ENCODE measurements at places on chromosomes 12 and 14. TPM values are rescaled to one million over a fixed set of nuclear protein-coding genes. Genes with fewer than 3 reads are reported as not detected.

Gene DAO
- 0.17 TPM for total RNA-seq

Gene RNASE2
- total RNA-seq: not detected

Gene LRRC10
- not detected for total RNA-seq

DNA sequence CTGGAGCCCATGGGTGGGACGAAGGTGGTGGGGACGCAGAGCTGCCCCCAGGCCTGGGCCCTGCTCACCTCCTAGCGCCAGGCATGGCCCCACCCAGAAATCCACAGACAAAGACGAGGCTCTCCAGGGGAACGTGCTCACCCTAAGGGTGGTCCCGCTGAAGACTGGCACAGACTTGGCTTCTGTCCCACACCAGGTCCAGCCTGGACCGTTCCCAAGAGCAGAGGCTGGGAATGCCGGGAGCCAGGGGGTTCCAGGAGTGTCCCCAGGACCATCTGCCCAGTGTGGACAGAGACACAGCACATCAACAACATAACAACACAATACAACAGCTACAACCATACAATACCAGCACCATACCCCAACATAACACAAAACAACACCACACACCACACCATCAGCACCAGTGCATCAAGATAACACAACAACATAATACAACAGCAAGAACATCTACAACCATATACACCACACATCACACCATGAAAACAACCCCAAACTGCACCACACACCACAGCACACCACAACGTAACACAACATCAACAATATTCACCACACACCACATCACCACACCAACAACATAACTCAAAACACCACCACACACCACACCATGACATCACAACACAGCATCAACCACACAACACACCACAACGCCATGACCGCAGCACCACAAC lies 329.6 kb downstream of the ADGRD1 start:
- peaks cover 7% of the 10 kb centered on the region for H3K4me1 ChIP-seq
- H3K36me3 ChIP-seq: no peaks in the 10 kb centered on the region
- no peak overlapping the region for H3K27ac ChIP-seq

DNA sequence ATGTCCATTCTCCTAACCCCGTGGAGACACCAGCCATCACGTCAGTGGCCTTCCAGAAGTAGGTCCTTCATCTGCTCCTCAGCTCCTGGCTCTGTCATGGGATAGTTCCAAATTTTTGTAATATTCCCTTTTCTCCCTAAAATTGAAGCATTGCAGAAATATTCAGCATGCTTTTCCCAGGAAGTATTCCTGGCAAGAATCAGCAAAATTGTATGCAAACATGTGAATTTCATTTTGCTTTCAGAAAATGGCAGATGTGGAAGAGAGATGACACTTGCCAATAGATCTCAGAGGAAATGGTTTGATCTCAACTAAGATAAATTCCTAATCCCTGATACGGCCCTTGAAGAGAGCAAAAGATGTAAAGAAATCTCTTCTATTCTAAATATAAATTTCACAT lies 298.9 kb downstream of the ITPR2 start:
- H3K27ac ChIP-seq: no peak overlapping the region
- no peak for DNase-seq
- no peaks in the 10 kb centered on the region for H3K27me3 ChIP-seq
- H3K4me3 ChIP-seq: no peak overlapping the region

- H3K4me3 ChIP-seq: no peak overlapping the region
- H3K4me1 ChIP-seq: no peaks in the 10 kb centered on the region
- DNase-seq: no peak
- H3K27me3 ChIP-seq: no peaks in the 10 kb centered on the region
- no peak overlapping the region for H3K27ac ChIP-seq
These were observed 25.7 kb upstream of the SLC16A7 start for GRCh38 chr12:59570145-59570544.

Data from WTC11 (cell line).